ENCODE measurements at places on chromosomes 5 and 9.

DNA sequence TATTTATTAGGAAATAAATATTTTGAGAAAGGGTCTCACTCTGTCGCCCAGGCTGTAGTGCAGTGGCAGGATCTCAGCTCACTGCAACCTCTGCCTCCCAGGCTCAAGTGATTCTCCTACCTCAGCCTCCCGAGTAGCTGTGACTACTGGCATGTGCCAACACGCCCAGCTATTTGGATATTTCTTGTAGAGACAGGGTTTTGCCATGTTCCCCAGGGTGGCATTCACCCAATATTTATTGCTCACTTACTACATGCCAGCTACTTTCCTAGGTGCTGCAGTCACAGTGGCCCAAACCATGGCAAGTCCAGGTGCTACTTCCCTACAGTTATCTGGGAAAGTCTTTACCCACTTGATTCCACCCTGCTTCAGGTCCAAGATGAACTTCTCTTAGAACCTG lies 8.3 kb upstream of the MED7 start:
- no peak for DNase-seq

DNA sequence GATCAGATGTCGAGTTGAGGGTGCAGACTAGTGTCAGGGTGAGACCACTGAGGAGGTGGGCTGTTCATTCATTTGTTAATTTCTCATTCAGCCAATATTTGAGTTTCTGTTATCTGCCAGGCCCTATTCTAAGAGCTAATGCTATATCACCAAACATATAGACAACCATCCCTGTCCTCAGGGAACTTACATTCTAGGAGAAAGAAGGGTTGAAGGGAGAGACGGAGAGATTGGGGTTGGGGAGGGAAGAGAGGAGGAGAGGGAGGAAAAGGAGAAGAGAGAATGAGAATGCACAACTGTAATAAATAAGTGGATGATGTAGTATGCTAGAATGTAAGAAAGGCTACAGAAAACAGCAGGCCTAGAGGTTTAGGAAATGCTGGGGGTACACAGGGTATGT lies 129.9 kb upstream of the PITX1 start:
- no peak for DNase-seq

- DNase-seq = no peak
Observed at GRCh38 chr9:112323378-112323854, 10.0 kb downstream of the PTBP3 start.

DNA sequence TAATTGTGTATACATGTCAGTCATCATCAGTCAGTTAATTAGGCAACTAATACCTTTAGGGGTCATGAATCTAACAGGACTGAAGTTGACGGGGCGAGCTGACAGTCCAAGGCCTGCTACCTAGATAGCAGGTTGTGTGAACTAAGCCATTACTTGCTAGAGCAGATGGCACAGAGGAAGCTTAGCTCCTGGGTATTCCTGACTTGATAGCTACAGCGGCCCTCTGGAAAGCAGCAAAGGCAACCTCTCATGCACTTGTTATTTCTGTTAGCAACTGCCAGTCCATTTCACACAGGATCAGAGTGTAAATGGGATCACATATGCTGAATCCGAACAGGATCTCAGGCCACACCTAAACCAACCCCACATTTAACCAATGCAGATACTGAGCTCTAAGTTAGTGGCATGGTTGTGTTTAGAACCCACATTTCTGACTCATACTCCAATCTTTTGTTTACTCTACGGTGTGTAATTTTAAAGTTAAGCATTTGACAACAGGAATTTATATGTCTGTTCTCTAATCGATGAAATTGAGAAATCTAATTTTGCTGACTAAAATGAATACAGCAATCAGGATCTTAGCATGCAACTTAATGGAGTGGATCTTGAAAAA lies 521.3 kb upstream of the ZNF608 start:
- DNase-seq = no peak

DNA sequence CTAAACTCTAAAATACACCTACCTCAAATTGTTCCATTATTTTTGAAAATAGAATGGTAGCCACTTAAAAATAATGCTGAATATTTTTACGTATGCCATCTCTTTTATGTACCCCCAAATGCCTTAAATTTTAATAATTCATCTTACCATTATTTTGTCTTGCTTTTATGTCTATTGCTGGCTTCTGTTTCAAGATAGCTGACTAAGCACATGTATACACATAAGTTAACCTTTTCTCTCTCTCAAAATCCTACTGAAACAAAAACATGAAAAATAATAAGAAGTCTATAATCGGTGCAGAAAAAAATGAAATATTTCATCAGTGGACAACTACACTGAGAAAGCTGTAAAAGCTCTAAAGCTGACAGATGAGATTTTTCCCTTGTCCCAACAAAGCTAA lies 652.0 kb upstream of the ZNF608 start:
- DNase-seq = no peak

DNA sequence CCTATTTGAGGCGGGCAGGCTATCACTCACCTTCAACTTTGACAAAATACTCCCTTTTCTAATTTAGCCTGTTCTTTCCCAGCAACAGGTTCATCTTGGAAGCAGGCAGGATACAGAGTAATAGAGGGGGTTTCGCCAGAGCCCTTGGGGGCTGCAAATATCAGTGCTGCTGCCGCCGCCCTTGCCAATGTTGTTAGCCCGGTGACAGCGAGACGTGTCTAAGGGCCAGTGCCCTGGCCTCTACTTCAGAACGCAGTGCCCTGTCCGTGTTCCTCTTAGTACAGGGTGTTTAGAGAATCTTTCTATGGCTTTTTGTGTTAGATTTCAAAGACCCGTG lies 703 bp downstream of the FAM120AOS start:
- no peak for DNase-seq

DNA sequence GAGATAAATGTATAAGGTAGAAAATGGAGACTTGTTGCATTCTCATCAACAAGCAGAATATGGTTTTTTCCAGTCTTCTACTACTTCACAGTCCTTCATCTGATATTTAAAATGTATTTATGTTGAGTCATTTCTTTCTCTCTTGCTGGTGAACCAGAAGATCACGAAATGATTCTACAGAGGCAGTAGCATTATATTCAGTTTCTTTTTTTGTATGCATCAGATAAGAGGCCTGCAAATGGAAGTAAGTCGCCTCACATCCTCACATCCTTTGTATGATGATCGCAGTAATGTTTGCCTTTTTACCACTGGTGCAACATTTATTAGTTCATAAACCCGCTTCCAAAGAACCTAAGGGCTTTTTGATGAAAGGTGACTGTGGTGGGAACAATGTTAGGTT lies 22.1 kb upstream of the IL13 start:
- no peak for DNase-seq

Measured in T-helper 2 cell (primary cell).